ENCODE measurements at places on chromosomes 12 and 14.

DNA sequence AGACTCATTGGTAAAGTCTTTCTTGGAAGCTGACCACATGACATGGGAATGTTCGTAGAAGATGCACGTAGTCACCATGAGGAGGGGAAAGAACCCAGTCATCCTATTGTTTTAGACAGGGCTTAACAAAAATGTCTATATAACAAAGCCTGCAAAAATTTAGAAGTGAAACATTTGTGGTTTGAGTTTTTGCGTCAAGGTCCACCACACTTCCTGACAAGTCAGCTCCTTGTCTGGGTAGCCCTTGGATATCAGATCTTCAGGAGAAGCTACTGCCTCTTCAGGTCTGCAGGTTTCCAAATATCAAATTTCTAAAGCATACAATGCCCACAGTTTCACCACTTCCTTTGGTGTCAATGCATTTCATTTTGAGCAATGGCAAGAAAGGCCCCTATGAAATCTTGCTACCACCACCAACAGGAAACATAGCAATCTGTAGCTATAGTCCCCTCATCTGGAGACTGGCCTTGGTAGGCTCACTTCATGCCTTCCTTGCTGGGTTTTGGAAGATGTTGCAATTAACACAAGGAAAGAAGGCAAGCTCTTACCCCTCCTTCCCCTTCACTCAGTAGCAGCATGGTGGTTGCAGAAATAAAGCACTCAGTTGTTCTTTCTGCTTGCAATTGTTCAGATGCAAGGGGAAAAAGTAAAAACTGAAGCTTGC lies 235.2 kb downstream of the PCNX1 start:
- peak; percentile 96 for DNase-seq

GRCh38 chr12:79397609-79398008 lies 293.2 kb downstream of the PAWR start:
- no peak for DNase-seq

GRCh38 chr12:2284857-2285256 lies 232.1 kb downstream of the CACNA1C start:
- DNase-seq = peak; percentile 75

DNA sequence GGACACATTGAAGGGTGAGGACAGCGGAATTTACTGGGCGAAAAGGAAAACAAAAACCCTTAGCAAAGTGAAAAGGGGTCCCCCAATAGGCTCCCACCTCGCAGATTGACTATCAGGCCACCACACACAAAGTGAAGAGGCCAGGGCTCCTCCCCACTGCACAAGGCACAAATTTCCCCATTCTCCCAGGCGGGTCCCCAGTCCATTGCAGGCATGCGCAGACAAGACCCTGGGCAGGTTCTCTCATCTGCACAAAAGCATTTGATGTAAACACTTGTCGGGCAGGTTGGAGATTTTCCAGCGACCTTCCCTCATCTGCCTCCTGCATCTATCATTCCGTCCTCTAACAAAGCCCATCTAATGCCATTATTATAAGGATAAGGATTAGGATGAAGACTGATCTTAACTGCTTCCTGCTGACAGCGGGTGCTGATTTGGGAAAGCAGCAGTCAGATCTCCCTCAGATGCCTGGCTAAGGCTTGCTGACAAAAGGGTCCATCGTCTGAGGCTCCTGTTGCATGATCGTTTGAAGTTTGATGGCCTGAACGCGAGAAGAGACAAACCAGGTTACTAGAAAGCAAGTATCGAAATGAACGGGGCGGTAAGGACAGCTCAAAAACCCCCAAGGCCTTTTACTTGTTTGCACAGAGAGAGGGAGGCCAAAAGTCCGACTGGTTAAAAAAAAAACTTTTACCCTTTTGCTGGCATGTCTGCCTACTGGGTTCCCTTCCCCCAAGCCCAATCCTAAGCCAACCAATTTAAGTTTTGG lies 14.4 kb downstream of the ASCL4 start:
- no peak for DNase-seq

GRCh38 chr12:3551386-3551785 lies 60.4 kb downstream of the PRMT8 start:
- no peak for DNase-seq

DNA sequence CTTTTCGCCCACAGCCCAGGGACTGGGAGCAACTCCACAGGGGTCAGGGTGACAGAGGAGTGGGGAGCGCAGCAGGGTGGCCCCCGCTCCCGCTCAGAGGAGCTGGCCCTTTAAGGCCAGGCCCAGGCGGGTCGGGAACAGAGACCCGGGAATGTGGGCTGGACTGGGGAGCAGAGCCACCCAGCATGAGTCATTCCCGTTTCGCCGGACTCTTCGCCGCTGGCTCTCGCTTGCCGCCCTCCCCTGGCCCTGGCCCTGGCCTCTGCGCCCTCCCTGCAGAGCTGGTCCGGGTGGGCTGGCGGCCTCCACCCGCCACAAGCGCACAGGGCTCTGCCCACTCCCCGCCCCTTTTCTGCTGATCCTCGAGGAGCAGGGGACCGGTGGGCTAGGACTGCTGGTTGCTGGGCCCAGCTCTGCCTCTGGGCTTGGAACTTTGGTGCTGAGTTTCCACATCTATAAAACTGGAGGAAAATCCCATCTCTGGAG lies 92.8 kb downstream of the NINJ2 start:
- no peak for DNase-seq

GRCh38 chr14:32576088-32576795 lies 247.1 kb downstream of the AKAP6 start:
- peak; percentile 80 for DNase-seq

DNA sequence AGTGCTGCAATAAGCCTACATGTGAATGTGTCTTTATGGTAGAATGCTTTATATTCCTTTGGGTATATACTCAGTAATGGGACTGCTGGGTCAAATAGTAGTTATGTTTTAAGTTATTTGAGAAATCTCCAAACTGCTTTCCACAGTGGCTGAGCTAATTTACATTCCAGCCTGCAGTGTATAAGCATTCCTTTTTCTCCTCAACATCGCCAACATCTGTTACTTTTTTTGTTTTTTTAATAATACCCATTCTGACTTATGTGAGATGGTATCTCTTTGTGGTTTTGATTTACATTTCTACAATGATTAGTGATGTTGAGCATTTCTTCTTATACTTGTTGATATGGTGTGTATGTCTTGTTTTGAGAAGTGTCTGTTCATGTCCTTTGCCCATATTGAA lies 1186.2 kb downstream of the BCL11B start:
- no peak for DNase-seq

DNA sequence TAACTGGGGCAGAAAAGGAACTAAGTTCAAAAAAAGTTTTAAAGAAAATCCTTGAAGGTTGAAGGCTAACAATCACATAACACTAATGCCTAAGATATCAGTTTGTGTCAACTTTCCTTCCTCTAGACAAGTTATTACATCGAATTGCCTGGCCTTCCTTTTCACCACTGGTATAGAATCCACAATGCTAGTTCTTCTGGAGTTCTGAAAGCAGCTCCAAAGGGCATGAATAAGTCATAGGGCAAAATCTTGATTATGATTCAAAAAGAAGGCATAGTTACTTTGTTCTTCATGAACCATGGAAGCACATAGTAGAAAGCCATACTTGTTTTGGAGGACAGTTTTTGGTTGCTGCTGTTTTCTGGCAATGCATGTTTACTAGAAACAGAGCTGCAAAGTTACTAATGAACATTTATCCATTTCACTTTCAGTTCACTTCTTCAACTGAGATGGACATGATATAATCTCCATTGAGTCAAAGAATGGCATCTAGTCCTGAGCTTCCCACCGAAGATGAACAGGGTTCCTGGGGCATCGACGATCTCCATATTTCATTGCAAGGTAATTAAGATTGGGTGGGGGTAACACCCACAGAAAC lies 56.0 kb downstream of the SYNE2 start:
- DNase-seq = no peak

DNA sequence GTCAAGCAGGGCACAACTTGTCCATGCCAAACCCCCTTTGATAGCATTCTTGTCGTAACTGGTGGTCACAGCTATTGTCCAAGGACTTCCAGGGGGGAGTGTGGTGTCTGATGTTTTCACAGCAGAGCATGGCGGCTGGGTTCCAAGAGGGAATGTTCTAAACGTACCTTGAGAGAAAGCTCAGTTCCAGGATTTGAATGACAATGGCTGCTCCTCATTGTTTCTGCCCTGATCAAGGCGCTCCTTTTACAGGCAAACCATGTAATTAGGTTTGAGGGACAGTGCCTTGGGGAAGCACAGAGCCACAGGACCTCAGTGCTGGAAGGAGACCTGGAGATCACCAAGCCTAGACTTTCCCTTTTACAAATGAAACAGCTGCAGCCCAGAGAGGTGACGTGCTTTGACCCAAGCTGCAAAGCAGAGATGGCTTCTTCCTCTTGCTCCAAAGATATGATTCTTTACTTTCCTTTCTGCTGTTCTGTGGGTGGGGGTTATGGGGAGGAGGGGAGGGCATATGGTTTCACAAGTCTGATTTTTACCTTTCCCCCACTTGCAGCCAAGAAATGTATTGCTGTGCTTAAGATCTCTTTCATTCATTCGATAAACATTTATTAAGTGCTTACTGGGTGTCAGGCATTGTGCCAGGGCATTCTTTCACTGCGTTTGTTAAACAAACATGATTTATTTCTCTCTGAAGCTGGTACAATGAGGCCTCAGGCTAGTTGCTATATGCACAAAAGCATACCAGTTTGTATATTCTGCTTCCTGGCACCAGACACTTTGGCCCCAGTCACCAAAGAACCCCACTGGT lies 172.8 kb downstream of the KTN1 start:
- DNase-seq = no peak

- no peak for DNase-seq
Observed at GRCh38 chr14:99035712-99036610, 236.0 kb downstream of the BCL11B start.

GRCh38 chr14:32259368-32260013 lies 56.4 kb upstream of the RNU6-8 start:
- peak; percentile 50 for DNase-seq

GRCh38 chr14:21579976-21580375 lies at the start of gene OR10G3:
Gene OR10G3, minus strand, starts transcription at chr14:21580076. Its CDS starts 9,332 bp downstream, at chr14:21570744.
- no peak for DNase-seq

- no peak for DNase-seq
Observed at GRCh38 chr14:103353362-103353761, 19.3 kb downstream of the EIF5 start.

DNA sequence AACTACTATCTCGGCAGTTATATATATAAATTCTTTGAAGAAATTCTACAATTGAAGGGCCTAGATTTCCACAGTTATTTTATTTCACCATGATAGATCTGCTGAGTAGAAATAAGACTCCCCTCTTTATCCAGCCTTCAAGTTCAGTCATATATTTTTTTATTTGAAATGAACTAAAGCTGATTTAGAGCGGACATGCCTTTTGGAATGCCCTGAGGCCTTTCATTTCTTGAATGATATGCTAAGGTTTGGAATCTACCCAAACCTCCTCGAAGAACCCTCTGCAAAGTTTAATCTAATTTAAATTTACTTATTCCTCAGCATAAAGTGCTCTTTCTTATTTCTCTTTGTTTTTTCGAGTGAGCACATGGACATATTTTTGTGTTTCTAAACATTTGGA lies 15.1 kb downstream of the SIX1 start:
- DNase-seq = no peak

DNA sequence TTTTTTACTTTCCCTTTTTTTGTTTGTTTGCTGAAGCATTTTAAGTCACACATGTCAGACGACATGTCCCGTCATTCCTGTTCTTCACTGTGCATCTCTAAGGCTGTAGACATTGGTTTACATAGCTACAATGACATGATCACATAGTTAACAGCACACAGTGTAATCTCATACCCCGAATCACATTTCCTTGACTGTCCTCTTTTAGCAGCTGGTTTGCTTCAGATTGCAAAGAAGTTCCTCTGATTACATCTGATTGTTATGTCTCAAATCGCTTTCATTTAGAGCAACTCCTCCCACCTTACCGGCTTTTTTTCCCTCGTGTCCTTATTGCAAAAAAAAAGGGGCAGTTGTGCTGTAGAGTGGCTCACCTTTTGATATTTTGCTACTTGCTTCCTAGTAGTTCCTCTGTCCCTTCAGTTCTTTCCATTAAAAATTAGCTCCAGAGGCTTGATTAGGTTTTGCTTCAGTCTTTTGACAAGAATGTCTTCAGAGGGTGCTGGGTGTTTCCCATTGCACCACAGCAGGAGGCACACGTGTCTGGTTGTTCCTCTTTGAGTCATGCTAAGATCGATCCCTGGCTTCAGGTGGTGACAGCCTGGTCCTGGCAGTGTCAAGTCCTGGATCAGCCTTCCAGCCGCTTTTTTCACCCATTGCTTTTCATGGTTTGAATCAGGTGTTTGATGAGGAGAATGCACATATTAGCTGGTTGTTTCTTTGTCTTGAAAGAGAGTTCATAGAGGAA lies 35.0 kb downstream of the ZNF664 start:
- DNase-seq = peak; percentile 57

DNA sequence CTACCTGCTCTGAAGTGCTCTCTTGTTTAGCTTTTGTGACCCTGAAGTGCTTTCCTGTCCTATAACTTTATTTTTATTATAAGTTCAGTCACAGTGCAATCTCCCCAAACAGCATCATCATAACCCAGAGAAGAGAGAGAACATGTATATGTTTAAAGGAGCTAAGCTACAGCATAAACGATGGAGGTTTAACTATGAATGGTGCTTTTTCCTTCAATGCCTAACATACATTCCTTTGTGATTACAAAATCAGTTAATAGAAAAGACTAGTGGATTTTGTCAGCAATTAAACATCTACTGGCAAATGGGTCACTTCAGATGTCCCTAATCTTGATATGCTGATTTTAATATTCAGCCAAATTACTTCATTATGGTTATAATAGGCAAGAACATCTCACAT lies 46.4 kb downstream of the ZFYVE21 start:
- DNase-seq = no peak

- DNase-seq = no peak
Observed at GRCh38 chr12:129357233-129357632, 504.0 kb downstream of the GLT1D1 start.

- no peak for DNase-seq
Observed at GRCh38 chr12:104693493-104693892, 236.7 kb downstream of the CHST11 start.

GRCh38 chr12:94336211-94336925 lies 123.3 kb downstream of the CEP83 start:
- DNase-seq = no peak

DNA sequence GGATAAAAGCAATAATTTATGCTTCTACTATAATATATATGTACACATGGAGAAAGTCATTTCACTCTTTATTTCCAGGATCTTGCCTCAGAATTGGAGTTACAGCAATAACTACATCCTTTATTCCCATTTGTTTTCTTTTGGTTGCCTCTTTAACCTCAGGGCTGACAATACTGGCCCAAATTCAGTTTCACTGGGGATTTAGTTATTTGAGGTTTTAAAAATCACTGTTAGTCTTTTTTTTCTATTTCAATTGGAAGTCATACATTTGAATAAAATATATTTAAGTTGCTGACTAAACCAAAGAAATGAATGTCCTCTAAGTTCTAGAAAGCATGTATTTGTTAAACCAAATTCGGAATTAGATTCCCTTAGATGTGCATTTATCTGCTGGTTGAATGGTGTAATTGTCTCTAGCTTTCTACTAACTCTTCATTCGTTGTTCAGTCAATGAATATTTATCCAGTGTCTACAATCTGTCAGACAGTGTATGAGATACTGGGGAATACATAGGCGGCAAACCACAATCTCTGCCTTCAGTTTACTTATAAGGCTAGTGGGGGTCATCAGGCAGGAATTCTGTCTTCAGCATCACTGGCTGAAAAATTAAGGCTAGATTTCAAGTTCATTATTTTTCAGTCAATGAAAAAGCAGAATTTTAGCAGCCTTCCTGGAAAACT lies 190.8 kb upstream of the ARHGAP5 start:
- DNase-seq = no peak
